Hematopoietic multipotent progenitor cell treated with erythropoietin and hydrocortisone succinate and interleukin-3 and kit ligand, for 15 days (in vitro differentiated cells): ENCODE measurements at places on chromosomes 16 and 17.

DNA sequence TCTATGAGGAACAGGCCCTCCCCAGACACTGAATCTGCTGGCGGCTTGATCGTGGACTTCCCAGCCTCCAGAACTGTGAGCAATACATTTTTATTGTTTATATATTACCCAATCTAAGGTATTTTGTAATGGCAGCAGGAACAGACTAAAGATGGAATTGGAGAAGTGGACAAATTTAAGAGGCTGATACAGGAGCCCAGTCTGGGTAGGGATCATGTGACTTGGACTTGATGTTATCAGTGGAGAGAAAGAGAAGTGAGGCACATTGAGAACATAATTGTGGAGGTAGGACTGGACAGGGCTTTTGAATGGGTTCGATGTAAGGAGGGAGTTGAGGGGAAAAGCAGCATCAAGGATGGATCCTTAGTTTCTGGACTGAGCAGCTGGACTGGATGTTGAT, 93.8 kb downstream of the USP31 start:
- no peak for DNase-seq

- DNase-seq = peak; percentile 14
Observed at GRCh38 chr17:42111871-42112551, 503 bp downstream of the DHX58 start.

DNA sequence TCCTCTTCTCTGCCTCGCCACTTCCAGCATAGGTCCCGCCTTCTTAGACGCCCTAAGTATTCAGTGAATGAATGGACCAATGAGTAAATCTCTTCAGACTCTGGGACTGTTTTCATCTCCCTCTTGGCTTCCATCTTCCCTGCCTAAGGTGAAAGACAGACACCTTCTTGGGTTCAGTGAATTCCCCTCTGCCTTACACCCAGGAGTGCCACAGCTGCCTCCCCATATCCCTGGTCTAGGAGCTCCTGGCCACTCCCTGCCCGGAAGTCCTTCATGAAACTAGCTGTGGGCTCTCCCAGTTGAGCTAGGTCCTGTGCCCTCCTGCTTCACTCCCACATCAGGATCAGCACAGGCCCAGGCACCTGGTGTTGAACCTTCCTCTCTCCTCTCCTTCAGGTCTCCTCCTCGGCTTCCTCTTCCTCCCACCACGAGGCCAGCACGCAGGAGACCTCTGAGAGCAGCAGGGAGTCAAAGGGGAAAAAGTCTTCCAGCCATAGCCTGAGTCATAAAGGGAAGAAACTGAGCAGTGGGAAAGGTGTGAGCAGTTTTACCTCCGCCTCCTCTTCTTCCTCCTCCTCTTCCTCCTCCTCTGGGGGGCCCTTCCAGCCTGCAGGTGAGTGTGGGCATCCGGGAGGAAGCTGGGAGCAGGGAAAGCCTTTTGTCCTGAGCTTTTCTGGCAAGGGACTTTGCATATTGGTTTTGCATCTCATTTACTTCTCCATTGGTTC, 10.3 kb downstream of the MLLT6 start:
- no peak for DNase-seq

DNA sequence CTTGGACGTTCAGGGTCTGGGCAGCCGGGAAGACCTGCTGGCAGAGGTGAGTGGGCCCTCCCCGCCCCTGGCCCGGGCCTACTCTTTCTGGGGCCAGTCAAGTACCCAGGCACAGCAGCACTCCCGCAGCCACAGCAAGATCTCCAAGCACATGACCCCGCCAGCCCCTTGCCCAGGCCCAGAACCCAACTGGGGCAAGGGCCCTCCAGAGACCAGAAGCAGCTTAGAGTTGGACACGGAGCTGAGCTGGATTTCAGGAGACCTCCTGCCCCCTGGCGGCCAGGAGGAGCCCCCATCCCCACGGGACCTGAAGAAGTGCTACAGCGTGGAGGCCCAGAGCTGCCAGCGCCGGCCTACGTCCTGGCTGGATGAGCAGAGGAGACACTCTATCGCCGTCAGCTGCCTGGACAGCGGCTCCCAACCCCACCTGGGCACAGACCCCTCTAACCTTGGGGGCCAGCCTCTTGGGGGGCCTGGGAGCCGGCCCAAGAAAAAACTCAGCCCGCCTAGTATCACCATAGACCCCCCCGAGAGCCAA, 8.6 kb upstream of the ABCC3 start:
- peak; percentile 47 for DNase-seq

GRCh38 chr17:60565233-60565632, 34.8 kb upstream of the PPM1D start:
- no peak for DNase-seq

DNA sequence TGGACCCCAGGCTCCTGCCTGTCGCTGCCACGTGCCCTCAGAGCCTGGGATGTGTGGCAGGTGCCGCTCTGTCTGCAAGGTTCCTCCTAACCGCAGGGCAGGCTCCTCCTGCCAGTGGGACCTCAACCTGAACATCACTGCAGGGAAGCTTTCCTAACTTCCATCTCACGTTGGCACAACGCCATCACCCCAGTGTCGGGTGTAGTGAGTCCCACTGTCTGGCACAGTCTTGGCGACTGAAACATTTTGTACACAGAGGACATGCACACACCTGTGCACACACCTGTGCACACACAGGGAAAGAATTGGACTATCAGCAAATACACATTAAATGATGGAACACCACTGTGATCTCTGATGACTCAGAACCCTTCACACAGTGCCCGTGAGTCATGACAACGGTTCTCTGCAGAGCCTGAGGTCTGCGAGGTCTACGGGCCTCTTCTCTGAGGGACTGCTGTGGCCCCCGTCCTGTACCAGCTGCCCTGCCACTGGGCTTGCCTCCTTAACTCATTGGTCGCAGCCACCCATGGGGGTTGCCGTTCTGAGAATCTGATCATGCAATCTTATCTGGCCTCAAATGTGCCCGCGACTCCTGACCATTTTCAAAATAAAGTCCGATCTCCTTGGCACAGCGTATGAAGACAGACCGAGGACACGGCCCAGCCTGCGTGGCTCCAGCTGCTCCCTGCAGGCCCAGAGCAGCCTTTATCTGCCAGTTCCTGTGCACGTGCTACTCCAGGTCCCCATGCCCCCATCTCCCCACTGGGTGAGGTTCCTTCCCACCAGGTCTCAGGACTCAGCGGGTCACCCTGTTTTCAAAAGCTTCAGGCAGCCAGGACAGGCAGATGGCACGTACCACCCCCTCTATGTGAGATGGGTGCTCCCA, 7.6 kb downstream of the CCDC57 start:
- no peak for DNase-seq

GRCh38 chr16:23452572-23453337, at the start of gene COG7:
Gene COG7, minus strand, starts transcription at chr16:23453189. Its CDS starts 195 bp downstream, at chr16:23452994.
- DNase-seq = peak; percentile 85

DNA sequence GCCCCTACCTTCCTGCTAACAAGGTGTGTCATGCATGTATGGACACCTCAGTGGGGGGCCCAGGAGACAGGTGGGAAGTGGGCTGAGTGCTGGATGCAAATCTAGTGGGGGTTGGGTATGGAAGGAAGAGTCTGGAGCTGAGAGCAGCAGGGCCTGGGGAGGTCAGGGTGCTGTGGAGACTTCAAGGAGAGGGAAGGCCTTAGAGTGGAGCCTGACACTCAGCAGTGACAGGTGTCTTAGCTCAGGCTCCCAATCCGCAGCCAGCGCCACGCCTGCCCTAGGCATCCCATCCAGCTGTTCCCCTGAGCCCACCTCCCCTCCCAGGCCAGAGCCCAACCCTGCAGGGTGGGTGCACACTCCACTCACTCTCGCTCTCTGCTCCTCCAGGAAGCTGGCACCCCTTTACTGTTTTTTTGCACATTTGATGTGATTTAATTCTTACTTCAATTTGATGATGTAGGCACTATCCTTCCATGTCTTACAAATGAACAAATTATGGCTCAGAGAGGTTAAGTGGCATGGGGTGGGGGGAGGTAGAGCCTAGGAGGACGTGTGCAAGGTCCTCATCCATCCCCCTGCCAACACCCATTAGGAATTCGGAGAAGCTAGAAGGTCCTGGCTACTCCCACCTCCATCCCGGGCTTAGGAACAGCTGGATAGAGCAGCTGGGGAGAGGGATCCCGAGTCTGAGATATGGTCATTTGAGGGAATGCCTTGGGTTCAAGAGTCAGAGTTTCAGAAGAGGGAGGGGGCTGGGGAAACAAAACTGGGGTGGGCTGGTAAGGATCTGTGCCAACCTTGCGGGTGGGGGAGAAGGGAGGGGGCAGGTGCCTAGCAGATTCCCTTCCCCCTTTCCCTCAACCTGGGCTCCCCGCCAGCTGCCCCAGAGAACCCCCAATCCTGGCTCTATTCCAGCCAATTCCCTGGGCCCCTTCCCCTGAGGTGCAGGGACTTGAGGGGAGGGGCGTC, 2.1 kb downstream of the FAM171A2 start:
- DNase-seq = no peak
